MG63 (cell line): ENCODE measurements at places on chromosomes 13 and 19. TPM values are rescaled to one million over a fixed set of nuclear protein-coding genes. Genes with fewer than 3 reads are reported as not detected.

THSD8 gene
- 0.99 TPM in 1 of 2 replicates, not detected in the other for total RNA-seq

ZNF418 gene
- not detected in 2 replicates for total RNA-seq

- no peak for DNase-seq
Measured at GRCh38 chr19:35309481-35310279, 17.7 kb downstream of the MAG start.

- DNase-seq, result peak; percentile 70
Measured at GRCh38 chr19:7869453-7869909, 4.7 kb downstream of the PRR36 start.

DNA sequence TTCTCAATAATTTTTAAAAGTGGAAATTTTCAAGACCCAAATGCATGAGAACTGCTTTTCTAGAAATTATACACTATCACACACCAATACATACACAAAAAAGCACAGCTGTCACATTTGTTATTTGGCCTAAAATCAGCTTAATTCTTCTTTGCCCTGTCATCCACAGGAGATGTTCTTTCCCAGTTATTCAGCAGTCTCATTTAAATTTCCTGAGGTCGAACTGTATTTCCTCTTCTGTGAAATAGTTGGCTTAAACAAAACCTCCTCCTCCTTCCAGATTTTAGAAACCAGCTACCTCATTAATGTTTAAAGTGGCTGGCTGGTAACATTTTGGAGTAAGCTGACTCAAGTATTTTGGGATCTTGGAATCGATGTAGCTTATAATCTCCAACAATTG is 39.1 kb downstream of the SMAD9 start:
- DNase-seq, result no peak

GRCh38 chr13:20142023-20142926 is 18.6 kb downstream of the GJA3 start:
- DNase-seq, result no peak

DNA sequence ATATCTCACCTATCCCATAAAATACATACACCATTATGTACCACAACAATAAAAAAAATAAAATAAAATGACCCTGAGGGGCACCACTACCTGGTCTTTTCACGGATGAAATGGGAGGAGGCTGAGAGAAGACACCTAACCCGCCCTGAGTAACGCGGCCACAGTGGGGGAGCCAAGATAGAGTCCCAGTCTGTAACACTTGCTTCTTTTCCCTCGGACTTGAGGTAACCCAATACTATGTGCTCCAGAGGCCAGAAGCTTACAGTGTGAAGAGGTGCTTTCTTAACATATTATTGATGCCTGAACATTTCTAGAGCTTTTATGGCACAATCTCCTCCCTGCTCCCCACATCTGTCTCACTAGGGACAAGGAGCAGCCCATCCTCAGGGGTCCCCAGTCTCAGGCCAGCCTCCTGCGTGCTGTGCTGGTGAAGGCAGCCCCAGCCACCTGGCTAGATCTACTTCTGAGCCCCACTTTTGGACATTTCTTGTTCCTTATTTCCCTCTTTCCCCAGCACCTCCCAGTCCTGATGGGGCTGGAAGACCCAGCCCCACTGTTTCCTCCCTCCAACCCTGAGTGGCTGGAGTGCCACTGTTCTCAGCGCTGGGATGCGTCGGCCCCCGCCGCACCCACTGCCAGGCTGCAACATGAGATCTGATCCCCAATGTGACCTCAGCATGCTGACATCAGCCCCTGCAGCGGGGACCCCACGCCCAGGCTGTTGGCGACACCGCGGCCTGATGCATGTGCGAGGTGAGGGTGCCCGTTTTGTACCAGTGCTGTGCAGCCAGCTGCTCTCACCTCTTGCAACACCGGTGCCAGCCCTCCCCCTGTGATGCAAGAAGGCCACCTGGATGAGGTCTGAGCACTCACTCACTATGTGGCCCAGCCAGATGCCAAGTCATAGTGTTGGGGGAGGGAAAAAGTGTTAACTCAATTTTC is 143.3 kb downstream of the DCLK1 start:
- DNase-seq, result no peak

DNA sequence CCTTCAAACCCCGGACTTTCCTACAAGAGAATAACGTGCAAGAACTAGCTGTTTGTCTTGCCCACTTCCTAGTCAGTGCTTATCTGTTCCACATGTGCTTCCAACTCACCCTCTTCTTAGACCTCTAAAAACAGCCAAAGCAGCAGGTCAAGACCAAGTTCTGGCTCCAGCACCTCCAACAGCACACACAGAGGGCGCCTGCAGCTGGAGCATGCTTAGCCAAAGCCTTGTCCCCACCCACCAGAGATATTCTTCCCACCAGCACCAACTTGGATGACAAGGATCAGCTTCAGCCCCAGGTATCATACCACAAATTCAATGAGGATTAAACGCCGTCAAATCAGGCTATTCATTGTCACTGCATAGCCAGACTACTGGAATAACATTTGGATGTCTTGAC is 17.9 kb downstream of the RCBTB1 start:
- no peak for DNase-seq

- no peak for DNase-seq
Measured at GRCh38 chr19:18644196-18645034, 7.6 kb downstream of the KLHL26 start.
